ENCODE measurements at places on chromosomes 11 and 22. TPM values are rescaled to one million over a fixed set of nuclear protein-coding genes. Genes with fewer than 3 reads are reported as not detected.

PGGHG gene
- polyA plus RNA-seq = not detected

P2RX3 gene
- not detected for polyA plus RNA-seq

CCDC15 gene
- polyA plus RNA-seq = 0.10 TPM

IGF2 gene
- polyA plus RNA-seq = 0.14 TPM

FOLR2 gene
- not detected for polyA plus RNA-seq

TP53I11 gene
- polyA plus RNA-seq = 6.6 TPM

ALDH3B1 gene
- polyA plus RNA-seq = 0.11 TPM

TST gene
- polyA plus RNA-seq = 9.8 TPM

GSTT2 gene
- polyA plus RNA-seq = 0.43 TPM

CRYBA4 gene
- not detected for polyA plus RNA-seq

BBS1 gene
- polyA plus RNA-seq = 11.0 TPM

OR51B2 gene
- not detected for polyA plus RNA-seq

C11orf24 gene
- polyA plus RNA-seq = 1.7 TPM

OR52N4 gene
- not detected for polyA plus RNA-seq

All from Purkinje cell (primary cell).